SK-N-SH (cell line): ENCODE measurements at places on chromosomes 3 and 15. TPM values are rescaled to one million over a fixed set of nuclear protein-coding genes. Genes with fewer than 3 reads are reported as not detected.
A peak's percentile ranks its signal among the peaks of the same experiment; 100 is the strongest.

DNA sequence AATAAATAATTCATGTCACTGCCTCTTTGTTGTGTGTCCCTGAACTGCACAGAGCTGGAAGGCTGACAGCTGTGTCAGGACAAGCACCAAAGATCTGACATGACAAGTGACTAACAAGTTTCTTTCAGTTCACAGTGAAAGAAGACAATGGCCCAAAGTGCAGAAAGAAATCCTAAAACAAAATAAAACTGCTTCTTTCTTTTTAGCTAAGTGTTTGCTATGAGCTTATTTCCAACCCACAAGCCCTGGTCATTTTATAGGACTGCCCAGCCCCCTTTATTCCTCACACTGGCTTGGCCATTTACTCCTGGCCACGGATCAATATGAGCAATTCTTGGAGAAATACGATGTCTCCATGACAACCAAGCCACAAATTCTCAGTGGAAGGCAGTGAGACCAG lies 238.5 kb downstream of the WDR72 start:
- H3K27ac ChIP-seq, result no peak overlapping the region
- DNase-seq, result no peak
- no peak overlapping the region for H3K4me3 ChIP-seq

GRCh38 chr15:64911311-64912186 lies at the start of gene ANKDD1A:
Gene ANKDD1A (plus strand): TSS chr15:64911902. CDS start chr15:64911931, 29 bp downstream.
- peak; percentile 98 for DNase-seq
- H3K4me1 ChIP-seq, result no peaks in the 10 kb centered on the region
- peak within 1 kb of the TSS; percentile 73 for H3K4me3 ChIP-seq

DNA sequence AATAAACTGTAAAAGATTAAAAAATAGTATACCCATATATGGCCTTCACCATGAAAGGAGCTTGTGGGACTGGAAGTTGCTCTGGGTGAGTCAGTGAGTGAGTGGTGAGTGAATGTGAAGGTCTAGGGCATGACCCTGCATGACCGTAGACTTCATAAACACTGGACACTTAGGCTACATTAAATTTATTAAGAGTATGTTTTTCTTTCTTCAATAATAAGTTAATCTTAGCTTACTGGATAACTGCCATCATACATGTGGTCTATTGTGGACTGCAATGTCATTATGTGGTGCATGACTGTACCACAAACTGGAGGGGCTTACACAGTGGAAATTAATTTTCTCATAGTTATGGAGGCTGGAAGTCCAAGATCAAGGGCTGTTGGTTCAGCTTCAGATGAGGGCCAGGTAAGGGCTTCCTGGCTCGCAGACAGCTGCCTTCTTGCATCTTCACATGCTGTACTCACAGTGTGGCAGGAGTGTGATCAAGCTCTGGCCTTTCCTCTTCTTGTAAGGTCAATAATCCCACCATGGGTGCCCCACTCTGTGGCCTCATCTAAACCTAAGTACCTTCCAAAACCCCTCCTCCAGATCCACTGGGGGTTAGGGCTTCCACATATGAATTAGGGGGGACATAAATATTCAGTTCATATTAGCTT lies 40.8 kb upstream of the PRR23E start:
- H3K27ac ChIP-seq, result peak overlapping the region; percentile 54; the same call in 1 of the 2 replicates
- no peak for DNase-seq
- H3K4me1 ChIP-seq, result peaks cover 7% of the 10 kb centered on the region
- no peak overlapping the region for H3K4me3 ChIP-seq

Gene FEZF2
- not detected in 2 replicates for polyA plus RNA-seq

Gene FOXB1
- polyA plus RNA-seq, result not detected in 2 replicates

Gene ANO10
- polyA plus RNA-seq, result 16.8 and 21.5 TPM in 2 replicates

DNA sequence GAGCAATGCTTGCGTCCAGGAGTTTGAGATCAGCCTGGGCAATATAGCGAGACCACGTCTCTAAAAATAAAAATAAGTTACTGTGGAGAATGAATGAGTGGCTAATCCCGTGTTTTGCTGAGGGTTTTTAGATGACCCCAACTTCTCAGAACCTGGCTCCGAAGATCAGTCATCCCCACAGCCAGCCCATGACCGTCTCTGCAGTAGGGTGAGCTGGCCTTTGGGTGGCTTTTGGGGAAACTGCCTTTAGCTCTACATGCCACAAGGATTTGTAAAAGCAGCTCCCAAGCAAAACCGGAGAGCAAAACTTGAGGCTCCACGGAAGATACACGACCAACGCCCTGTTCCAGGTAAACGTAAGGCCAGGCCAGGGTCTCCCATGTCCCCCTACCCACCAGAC lies 39.2 kb upstream of the TFRC start:
- DNase-seq, result no peak
- no peaks in the 10 kb centered on the region for H3K4me1 ChIP-seq
- no peak overlapping the region for H3K27ac ChIP-seq
- H3K36me3 ChIP-seq, result no peaks in the 10 kb centered on the region
- H3K4me3 ChIP-seq, result no peak overlapping the region
- H3K27me3 ChIP-seq, result no peaks in the 10 kb centered on the region; the same call in 1 of the 2 replicates

Gene ADGRG7
- polyA plus RNA-seq, result not detected in 2 replicates

Gene MYEF2
- polyA plus RNA-seq, result 11.6 and 17.6 TPM in 2 replicates

- H3K36me3 ChIP-seq, result peaks cover 10% of the 10 kb centered on the region
- H3K4me3 ChIP-seq, result no peak overlapping the region
- H3K27me3 ChIP-seq, result no peaks in the 10 kb centered on the region
- DNase-seq, result no peak
Measured at GRCh38 chr3:78957456-78957855, 810.3 kb downstream of the ROBO1 start.

DNA sequence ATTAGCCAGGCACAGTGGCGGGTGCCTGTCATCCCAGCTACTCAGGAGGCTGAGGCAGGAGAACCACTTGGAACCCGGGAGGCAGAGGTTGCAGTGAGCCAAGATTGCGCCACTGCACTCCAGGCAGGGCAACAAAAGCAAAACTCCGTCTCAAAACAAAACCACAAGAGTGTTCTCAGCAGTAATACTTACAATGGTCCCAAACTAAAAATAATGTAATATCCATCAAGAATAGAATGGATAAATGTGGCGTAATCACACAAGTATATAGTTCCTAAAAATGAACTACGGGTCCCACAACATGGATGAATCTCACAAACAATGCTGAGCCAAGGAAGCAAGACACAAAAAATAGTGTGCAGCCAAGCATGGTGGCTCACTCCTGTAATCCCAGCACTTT lies 39.2 kb downstream of the STAG1 start:
- no peak for DNase-seq
- H3K4me3 ChIP-seq, result no peak overlapping the region
- H3K27ac ChIP-seq, result no peak overlapping the region
- no peaks in the 10 kb centered on the region for H3K27me3 ChIP-seq
- no peaks in the 10 kb centered on the region for H3K36me3 ChIP-seq

Gene THPO
- polyA plus RNA-seq, result 0.07 and 0.21 TPM in 2 replicates

- H3K4me3 ChIP-seq, result no peak overlapping the region; the same call in 1 of the 2 replicates
- H3K4me1 ChIP-seq, result peaks cover 10% of the 10 kb centered on the region; the same call in 1 of the 2 replicates
- peak; percentile 81 for DNase-seq
- no peaks in the 10 kb centered on the region for H3K36me3 ChIP-seq
- no peaks in the 10 kb centered on the region for H3K27me3 ChIP-seq
Measured at GRCh38 chr3:51669241-51670052, 1.6 kb upstream of the TEX264 start.

GRCh38 chr3:197752107-197752506 lies 2.4 kb downstream of the FYTTD1 start:
- H3K4me1 ChIP-seq, result no peaks in the 10 kb centered on the region; the same call in 1 of the 2 replicates
- no peak overlapping the region for H3K27ac ChIP-seq
- peak overlapping the region; percentile 75 for H3K4me3 ChIP-seq

Gene VPS13C
- polyA plus RNA-seq, result 5.7 and 6.9 TPM in 2 replicates
